ENCODE measurements at places on chromosomes 11 and 22.

DNA sequence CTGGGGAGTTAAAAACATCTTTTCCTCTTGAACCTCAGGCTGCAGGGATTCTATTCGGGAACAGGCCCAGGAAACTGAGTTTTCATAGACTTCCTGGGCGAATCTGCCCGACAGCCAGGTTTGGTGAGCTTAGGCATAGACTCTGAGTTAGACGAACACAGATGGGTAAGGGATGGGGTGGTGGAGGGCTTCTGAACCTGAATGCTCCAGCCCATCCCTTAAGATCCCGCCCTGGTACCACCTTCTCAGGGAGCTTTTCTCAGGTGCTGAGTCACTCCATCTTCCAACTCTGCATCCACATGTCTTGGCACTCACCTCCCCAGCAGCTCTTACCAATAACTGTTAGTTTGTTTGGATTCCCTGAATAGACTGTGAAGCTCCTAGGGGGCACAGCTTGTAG lies 37.4 kb downstream of the MICAL2 start:
- no peak for DNase-seq

GRCh38 chr11:129418039-129418438 lies 42.4 kb downstream of the BARX2 start:
- no peak for DNase-seq

DNA sequence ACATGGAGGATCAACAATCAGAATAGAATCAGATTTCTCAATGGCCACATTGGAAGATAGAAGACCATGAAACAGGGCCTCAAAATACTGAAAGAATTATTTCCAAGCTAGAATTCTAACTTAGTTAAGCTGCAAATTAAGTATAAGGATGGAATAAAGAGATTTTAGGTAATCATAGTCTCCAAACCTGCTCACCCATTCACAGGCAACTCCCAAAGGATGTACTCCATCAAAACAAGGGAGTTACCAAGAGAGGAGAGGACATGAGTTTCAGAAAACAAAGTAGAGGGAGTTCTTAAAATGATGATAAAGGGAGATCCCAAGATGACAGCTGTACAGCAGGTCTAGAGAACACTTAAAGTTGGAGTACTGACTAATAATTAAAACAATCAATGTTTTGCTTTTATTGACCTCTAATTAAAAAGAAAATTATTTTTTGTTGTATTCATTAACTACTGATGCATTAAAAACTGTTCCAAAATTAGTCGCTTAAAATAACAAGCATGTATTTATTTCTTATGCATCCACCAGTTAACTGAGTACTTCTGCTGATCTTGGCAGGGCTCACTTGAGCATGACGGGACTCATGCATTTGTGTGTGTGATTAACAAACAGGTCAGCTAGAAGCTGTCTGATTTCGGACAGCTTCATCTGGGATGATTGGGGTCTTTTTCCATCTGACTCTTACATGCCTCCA lies 95.6 kb downstream of the CD44 start:
- DNase-seq: no peak

DNA sequence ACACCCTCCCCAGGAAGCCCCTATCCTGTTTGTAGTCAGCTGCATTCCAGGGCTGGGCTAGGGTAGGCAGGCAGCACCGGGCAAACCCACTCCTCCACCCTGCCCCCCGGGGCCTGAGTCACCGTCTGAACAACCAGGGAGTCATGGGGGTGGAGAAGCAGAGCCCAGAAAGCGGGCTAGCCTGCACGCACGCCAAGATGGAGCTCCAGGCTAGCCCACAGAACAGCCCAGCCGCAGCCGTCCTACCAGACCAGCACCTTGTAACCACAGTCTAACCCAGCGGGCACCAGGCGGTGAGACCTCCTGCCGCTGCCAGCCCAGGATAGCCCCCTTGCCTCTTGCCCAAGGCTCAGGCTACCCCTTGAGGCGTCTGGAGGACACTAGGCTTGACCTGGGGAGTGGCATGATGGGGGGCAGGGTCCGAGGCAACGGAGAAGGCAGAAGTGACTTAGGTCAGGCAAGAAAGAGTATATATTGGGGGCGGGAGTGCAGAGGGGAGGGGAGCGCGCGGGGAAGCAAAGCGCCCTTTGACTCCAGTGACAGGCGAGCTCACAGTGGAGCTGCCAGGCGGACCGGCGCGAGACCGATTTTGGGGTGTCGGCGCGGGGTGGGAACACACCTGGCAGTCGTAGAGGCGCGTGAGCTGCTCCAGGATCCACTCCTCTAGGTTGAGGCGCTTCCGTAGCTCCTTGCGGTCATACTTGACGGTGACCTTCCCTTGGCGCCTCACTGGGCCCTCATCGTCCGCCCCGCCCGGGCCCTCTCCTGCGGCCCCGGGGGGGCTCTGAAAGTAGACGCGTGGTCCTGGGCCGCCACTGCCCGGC lies 734 bp downstream of the PPP1R14B start:
- no peak for DNase-seq

DNA sequence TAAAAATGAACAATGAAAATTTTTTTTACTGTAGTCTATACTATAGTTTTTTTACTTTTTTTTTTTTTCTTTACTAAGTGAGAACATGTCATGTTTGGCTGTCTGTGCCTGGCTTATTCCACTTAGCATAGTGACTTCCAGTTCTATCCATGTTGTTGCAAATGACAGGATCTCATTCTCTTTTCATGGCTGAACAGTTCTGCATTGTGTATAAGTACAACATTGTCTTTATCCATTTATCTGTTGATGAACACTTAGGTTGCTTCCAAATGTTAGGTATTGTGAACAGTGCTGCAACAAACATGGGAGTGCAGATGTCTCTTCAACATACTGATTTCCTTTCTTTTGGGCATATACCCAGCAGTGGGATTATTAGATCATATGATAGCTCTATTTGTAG lies 88.1 kb upstream of the CCDC90B start:
- no peak for DNase-seq

GRCh38 chr11:66243782-66244535 lies 24.5 kb upstream of the RAB1B start:
- DNase-seq: no peak

GRCh38 chr11:99632969-99633368 lies 612.2 kb downstream of the CNTN5 start:
- DNase-seq: no peak

DNA sequence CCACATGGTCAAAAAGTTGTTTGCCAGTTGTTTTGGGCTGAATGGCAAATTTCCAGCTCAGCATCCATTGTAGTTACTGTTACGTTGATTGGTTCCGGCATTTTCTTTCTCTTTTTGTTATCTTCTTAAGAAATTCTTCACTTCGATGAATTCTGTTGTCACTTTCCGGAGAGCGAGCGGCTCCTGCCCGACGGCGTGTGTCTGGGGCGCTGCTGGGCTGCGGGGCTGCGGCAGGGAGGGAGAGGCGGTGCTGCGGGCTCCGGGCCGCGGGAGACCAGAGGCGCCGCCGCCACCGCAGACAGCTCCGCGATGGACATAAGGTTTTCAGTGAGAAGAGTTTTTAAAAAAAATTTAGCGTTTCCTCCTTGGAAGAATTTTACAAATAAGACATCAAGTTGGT lies 117.4 kb downstream of the RRM1 start:
- no peak for DNase-seq

DNA sequence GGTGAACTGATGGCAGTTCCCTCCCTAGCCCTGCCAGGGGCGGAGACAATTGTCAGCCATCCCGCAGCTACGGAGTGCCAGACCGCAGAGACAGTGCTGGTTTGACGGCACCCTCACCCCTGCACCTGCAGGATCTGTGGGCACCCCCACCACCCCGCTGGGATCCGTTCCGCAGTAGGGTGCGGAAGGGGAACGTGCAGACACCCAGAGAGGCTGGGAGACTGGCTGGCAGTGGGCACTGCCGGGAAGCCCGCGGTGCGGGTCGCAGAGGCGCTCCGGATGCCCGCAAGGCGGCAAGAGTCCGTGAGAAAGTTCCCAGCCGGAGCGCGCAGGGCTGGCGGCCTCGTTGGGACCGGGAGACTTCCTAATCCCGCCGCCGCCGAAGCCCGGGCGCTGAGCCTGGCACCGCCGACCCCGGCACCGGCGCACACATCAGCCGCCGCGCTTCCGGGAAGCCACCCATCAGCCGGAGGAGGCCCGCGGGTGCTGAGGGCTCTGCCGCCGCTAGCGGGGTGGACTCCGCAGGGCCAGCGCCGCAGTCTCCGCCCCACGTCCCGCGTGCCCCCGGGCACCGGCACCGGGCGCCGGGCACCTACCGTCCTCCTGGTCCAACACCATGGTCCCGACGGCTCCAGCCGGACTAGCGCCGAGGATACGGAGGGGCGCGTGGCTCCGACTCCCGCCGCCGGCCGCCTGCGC lies 4.3 kb upstream of the LMO1 start:
- no peak for DNase-seq

GRCh38 chr11:85132851-85133585 lies 494.1 kb downstream of the DLG2 start:
- DNase-seq: no peak

GRCh38 chr11:83259559-83259958 lies 26.6 kb downstream of the CCDC90B start:
- no peak for DNase-seq

- DNase-seq: no peak
These were observed at the start of gene ZNF215 for GRCh38 chr11:6926208-6927029. ZNF215 (plus strand) TSS chr11:6926426; CDS start chr11:6932273, 5,847 bp downstream.
